Mesothelial cell of epicardium (in vitro differentiated cells): ENCODE measurements at places on chromosomes 5 and 9. TPM values are rescaled to one million over a fixed set of nuclear protein-coding genes. Genes with fewer than 3 reads are reported as not detected.
A peak's percentile ranks its signal among the peaks of the same experiment; 100 is the strongest.

DNA sequence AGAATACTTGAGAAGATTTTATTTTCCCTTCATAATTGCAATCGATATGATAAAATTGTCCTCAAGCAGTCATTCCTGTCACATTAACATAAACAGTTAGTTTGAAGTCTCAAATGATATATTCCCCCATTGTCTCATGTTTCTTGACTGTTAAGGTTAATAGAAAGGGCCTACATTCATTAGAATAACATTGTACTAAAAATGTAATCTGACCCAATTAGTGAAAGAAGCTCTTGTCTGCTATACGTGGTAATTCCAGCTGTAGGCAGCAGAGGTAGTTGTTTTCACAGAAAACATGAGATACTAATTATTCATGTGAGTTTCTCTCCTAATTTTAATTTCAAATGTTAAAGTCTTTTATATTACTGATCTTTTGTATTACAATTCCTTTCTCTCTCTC, 25.9 kb upstream of the AP3B1 start:
- no peaks in the 10 kb centered on the region for H3K4me1 ChIP-seq
- H3K27me3 ChIP-seq, result no peaks in the 10 kb centered on the region
- no peak overlapping the region for H3K4me3 ChIP-seq
- H3K27ac ChIP-seq, result no peak overlapping the region
- H3K36me3 ChIP-seq, result no peaks in the 10 kb centered on the region

DNA sequence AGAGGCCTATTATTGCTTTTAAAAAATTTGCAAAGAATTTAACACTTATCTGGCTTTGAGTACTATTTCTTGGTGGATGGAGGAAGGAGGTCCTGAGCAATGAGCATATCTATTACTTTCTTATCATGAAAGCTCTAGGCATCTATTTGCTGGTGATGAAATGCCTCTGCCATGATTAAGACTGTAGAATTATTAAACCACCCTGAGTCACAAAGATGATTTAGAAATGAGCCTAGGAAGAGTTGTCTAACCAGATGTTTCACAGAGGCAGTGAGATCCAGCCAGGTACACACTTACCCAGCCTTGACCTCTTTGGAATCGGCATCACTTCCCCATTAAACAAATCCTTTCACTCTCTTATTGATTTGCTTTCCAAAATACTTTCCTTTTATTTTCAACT, 304.4 kb upstream of the KIF2A start:
- no peak overlapping the region for H3K4me3 ChIP-seq
- H3K4me1 ChIP-seq, result no peaks in the 10 kb centered on the region
- no peaks in the 10 kb centered on the region for H3K36me3 ChIP-seq
- H3K27ac ChIP-seq, result no peak overlapping the region

GRCh38 chr9:79684711-79685575, 113.2 kb downstream of the TLE4 start:
- DNase-seq, result no peak
- peak overlapping the region; percentile 7 for H3K27ac ChIP-seq
- no peaks in the 10 kb centered on the region for H3K27me3 ChIP-seq

- DNase-seq, result no peak
- H3K4me1 ChIP-seq, result peaks cover 16% of the 10 kb centered on the region
- peaks cover 2% of the 10 kb centered on the region for H3K36me3 ChIP-seq
- no peaks in the 10 kb centered on the region for H3K27me3 ChIP-seq
Observed at GRCh38 chr9:133460405-133461175, 812 bp downstream of the CACFD1 start.

DNA sequence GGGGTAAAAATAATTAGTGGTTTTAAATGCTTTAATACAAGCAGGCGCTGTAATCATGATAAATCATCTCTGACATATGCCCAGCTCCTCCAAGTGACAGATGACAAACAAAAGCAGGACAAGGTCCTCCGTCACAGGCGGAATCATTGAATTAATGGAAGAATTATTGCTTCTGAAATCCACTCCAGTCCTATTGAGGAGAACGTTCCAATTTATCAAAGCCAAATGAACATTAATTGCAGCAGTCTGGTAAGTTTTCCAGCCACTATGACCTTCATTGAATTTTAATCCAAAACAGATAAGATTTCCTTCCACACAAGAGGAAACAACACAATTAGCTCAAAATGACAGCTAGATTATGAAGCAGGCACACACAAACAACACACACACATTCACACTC, 136.8 kb downstream of the ASTN2 start:
- no peaks in the 10 kb centered on the region for H3K4me1 ChIP-seq
- no peaks in the 10 kb centered on the region for H3K36me3 ChIP-seq
- DNase-seq, result no peak
- H3K27me3 ChIP-seq, result peaks cover 13% of the 10 kb centered on the region

DNA sequence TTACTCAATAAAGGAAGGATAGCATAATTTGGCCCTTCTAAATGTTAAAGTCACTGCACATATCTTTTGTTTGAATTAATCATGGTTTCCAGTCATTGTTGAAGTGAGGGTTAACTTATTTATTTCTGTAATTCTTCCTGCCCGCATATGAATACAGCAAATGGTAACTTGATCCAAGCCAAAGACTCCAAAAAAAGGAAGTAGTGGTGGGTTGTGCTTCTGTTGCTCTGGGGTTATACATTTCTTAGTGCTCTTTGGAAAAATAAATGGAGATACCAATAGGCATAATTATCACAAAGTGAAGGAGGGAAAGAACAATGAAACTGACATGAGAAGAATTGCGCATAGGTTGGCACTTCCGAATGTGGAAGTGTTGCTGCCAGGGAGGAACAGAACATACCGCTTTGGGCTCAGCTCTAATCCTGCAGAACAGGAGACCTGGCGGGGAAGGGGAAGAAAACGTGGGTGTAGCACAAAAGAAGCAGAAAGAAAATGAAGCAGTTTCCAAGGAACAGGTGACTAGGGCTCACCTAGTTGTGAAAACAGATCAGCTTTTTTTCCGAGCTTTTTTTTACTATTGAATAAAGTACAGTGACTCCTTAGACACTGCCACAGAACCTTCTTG, 69.7 kb upstream of the TAF11L2 start:
- H3K36me3 ChIP-seq, result no peaks in the 10 kb centered on the region
- no peaks in the 10 kb centered on the region for H3K27me3 ChIP-seq
- no peak overlapping the region for H3K4me3 ChIP-seq
- H3K4me1 ChIP-seq, result peaks cover 30% of the 10 kb centered on the region

DNA sequence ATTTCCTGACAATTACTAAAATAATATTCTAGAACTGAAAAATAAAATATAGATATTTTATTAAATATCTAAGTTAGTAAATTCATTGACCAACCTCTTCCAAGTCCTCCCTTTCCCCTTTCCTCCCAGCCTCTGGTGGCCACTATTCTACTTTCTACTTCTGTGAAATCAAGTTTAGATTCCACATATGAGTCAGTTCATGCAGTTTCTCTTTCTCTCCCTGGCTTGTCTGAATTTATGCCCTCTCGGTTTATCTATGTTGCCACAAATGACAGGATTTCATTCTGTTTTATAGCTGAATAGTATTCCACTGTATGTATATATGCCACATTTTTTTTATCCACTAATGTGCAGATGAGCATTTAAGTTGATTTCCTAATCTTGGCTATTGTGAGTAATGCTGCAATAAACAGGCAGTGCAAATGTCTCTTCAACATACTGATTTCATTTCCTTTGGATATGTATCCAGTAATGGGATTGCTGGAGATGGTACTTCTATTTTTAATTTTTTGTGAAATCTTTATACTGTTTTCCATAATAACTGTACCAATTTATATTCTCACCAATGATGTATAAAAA, 52.3 kb downstream of the WDR36 start:
- H3K36me3 ChIP-seq, result no peaks in the 10 kb centered on the region
- H3K27me3 ChIP-seq, result no peaks in the 10 kb centered on the region
- no peak overlapping the region for H3K4me3 ChIP-seq
- H3K27ac ChIP-seq, result no peak overlapping the region

DNA sequence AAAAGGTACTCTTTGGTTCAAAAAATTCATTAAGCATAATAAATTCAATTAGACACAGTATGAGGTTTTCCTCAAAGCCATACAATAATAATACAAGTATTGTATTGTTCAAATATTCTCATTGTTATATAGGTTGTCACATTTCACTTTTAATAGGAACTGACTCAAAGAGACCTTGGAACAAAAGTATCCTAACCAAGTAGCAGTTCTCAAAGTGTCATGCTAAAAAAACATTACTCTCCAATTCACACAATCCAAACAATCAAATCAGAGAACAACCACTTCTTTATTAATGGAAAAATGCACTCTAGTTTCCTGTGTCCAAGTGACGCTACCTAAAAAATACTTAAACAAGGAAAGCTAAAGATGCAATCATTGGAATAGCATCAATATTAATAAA, 115.4 kb downstream of the DENND1A start:
- no peaks in the 10 kb centered on the region for H3K36me3 ChIP-seq
- no peaks in the 10 kb centered on the region for H3K27me3 ChIP-seq
- H3K27ac ChIP-seq, result no peak overlapping the region
- DNase-seq, result no peak

GRCh38 chr5:43608406-43608805, 5.4 kb downstream of the NNT start:
- H3K27ac ChIP-seq, result no peak overlapping the region
- no peak overlapping the region for H3K4me3 ChIP-seq
- no peak for DNase-seq
- H3K4me1 ChIP-seq, result peaks cover 12% of the 10 kb centered on the region
- no peaks in the 10 kb centered on the region for H3K27me3 ChIP-seq

GRCh38 chr5:116872986-116873385, 298.4 kb upstream of the SEMA6A start:
- no peak for DNase-seq
- no peaks in the 10 kb centered on the region for H3K27me3 ChIP-seq
- no peak overlapping the region for H3K4me3 ChIP-seq
- no peak overlapping the region for H3K27ac ChIP-seq
- H3K36me3 ChIP-seq, result no peaks in the 10 kb centered on the region

- H3K36me3 ChIP-seq, result no peaks in the 10 kb centered on the region
- H3K4me3 ChIP-seq, result no peak overlapping the region
- H3K27me3 ChIP-seq, result no peaks in the 10 kb centered on the region
- no peaks in the 10 kb centered on the region for H3K4me1 ChIP-seq
Observed at GRCh38 chr9:69357030-69357775, 32.2 kb downstream of the ENTREP1 start.

IFNK gene
- not detected in 3 replicates for total RNA-seq

BARHL1 gene
- 0.11 to 0.18 TPM in 2 of 3 replicates, not detected in the other for total RNA-seq

PCDHGA6 gene
- total RNA-seq, result 0.25 to 0.60 TPM (median 0.57 TPM) in 3 replicates

CFAP157 gene
- 0.34 to 0.49 TPM (median 0.41 TPM) in 3 replicates for total RNA-seq

DIPK1B gene
- 56.2 to 60.5 TPM (median 58.1 TPM) in 3 replicates for total RNA-seq

OTP gene
- not detected in 3 replicates for total RNA-seq

CCL28 gene
- not detected in 3 replicates for total RNA-seq
